ENCODE measurements at places on chromosomes 2 and 18.

GRCh38 chr2:64607381-64608304, 46.1 kb downstream of the SERTAD2 start:
- DNase-seq = no peak

- DNase-seq = no peak
Measured at GRCh38 chr18:59861963-59862819, 37.6 kb upstream of the PMAIP1 start.

DNA sequence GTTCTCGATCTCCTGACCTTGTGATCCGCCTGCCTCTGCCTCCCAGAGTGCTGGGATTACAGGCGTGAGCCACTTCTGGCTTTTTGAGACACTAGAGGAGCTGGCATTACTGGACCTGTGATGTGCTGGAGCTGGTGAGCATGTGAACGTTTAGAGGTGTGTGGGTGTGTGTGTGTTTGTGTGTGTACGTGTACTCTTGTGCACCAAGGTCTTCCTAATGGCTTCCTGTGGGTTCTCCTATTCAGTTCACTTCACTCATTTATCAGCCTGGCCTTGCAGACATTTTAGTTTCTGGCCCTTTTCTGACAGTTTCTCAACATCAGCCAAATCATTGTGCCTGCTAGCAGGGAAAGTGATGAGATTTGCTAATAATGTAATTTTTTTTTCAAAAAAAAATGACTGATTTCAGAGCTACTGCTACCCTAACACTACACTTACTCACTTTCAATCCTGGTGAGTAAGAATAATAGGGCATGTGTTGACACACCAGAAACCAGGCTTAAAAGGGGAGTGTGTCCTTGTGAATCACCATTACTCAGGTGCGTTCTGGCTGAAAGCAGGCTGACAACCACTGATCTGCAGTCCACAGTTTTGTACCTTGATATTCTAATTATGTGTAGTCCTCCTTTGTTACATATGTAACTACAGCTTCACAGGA, 41.0 kb upstream of the ACTR3 start:
- peak; percentile 20 for DNase-seq

GRCh38 chr18:54812885-54813284, 15.4 kb upstream of the RAB27B start:
- DNase-seq = no peak

- DNase-seq = no peak
Measured at GRCh38 chr2:15980605-15981098, 40.3 kb downstream of the MYCN start.

- DNase-seq = no peak
Measured at GRCh38 chr2:152354909-152355308, 19.9 kb downstream of the FMNL2 start.

DNA sequence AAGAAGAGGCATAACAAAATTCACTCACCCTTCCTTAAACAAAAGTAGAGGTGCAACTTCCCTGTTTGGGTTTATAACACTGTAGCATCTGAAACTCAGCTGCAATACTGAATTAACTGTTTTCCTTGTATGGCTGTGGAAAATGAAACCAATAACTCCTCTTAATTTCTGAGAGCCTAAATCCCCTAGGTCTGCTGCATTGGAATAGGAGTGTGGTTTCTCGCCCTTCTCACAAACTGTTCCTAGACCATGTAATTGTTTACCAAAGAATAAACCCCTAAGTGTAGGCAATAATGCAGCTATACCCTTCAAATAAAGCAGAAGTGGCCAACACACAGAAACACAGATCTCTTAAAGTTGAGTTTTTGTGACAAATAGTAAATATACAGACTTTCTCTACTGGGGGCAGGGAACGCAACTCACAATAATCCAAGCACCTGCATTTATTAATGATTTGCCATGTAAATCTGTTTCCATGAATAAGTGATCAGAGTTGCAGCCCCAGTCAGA, 52.0 kb downstream of the RASGRP3 start:
- no peak for DNase-seq

DNA sequence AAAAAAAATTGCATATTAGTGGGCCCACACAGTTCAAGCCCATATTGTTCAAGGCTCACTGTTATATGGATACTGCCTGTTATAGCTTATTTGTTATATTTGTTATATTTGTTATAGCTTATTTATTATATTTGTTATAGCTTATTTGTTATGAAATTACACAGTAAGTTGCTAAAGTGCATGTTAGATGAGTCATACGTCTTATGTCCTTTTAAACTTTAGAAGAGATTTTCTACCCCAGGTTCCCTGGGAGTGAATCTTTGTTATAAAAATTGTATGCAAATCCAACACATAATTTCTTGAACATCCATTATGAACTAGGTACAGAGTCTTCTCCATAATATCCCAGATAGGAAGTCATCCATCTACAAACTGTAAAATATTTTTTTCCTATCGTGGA, 22.1 kb downstream of the HTR2B start:
- DNase-seq = no peak

DNA sequence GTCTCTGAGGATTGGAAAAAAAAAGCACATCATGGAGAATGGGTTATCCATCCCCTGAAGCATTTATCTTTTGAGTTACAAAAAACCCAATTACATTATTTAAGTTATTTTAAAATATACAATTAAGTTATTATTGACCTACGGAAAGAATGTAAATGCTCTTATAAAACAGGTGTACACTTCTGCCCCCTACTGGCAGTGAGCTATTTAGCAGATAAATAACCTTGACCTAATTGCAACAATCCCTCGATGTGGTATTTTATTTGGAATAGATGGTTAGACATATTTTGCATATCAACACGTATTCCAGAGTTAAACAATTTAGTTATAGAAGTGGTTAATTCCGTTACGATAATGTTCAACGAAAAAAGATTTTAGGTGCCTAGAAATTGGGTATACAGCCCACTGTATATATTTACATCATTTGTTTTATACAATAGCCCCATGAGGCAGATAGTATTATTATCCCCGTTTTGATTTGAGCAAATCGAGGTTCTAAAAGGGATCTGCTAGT, 9.1 kb upstream of the DAW1 start:
- peak; percentile 65 for DNase-seq

DNA sequence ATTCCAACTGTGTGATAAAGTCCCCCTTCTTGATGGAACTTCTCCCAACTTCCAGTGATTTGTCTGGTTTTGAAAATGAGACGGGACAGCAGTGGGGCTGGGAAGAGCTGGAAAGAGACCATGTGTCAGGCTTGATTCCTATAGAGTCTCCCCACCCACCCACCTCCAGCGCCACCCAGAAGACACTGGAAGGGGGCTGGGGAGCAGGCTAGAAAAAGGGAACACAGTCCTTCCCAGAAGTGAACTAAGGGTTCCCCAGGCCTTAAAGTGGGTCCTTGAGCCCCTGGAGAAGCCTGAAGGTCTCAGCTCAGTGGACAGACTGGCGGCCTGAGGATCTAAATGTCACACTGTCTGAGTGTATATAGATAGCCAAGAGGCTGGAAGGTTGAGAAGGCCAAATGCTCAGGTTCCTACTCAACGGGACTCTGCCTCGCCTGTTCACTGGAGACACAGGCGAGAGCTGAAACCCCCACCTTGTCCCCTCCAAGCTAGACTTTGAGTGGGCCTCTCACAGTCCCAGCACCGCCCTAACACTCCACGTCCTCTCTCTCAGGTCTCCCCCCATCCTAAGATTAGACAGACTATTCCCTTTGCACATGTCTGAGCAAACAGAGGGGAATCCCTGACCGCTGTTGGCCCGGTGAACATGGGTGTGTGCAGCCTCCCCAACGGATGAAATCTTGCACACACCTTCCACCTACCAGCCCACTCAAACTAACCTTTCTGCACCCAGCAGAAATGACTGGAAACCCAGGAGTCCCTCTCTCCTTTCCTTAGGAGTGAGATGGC, 1.6 kb downstream of the PKDCC start:
- DNase-seq = no peak

DNA sequence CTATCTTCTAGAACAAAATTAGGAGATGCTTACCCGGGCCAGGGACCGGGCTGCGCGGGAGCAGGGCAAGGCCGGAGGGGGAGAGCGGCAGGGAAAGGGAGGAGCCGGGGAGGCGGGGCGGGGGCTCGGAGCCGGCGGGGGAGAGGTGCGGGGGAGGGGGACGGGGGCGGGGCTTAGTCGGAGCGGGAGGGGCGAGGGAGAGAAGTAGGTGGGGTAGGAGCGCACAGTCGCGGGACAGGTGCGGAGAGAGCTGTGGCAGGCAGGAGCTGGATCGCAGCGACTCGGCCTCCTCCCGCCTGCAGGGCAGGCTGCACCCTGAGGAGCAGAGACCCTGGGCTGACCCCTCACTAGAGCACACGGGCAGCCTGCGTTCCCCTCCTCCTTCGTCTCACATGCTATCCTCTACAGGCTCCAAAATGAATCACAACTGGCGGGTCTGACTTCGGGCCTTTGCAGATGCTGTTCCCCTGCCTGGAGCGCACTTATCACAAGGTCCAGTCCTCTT, 290.3 kb downstream of the CELF4 start:
- DNase-seq = no peak

DNA sequence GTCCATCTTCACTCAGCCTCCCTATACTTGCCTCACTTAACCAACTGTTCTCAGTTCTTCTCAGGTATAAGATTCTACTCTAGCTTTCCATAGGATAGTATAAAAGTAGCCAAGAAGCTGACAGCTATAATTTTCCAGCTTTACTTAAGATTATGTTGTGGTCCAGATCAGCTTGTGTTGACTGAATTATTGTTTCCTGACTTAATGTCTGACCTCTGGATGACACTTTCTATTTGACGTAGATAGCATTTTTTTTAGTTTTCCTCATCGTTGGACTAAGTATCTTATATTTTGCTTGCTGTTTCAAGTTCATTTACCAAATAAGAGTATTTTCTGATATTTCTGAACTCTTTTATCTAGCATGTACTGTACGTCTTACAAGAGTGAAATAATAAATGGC, 1272.5 kb upstream of the CDH2 start:
- DNase-seq = no peak

DNA sequence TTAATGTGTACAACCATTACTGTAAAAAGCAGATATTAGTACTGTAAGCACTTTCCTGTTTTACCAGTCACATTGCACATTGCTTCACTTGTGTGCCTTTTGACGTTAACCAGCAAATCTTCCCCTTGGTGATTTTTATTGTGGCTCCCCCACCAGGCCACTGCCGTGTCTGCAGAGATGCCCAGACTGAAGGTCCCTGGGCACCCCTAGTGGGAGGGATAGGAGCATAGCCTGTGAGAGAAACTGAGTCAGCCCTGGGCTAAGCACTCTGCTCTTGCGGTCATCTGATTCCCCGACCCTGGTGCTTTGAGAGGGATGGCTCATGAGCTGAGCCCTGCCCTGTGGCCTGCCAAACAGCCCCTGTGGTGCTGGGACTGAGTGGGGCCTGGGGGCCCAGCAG, 73.4 kb downstream of the INPP4A start:
- peak; percentile 70 for DNase-seq

GRCh38 chr18:48473816-48474215, 64.6 kb upstream of the ZBTB7C start:
- no peak for DNase-seq

- peak; percentile 44 for DNase-seq
Measured at GRCh38 chr2:201070948-201071478, 458 bp downstream of the HYCC2 start.

- DNase-seq = peak; percentile 83
Measured at GRCh38 chr2:153478289-153479261, at the start of gene RPRM. Gene RPRM (minus strand): TSS chr2:153478762. CDS start chr2:153478565, 197 bp downstream.

GRCh38 chr2:129459200-129459876, 520.1 kb upstream of the RAB6C start:
- no peak for DNase-seq

DNA sequence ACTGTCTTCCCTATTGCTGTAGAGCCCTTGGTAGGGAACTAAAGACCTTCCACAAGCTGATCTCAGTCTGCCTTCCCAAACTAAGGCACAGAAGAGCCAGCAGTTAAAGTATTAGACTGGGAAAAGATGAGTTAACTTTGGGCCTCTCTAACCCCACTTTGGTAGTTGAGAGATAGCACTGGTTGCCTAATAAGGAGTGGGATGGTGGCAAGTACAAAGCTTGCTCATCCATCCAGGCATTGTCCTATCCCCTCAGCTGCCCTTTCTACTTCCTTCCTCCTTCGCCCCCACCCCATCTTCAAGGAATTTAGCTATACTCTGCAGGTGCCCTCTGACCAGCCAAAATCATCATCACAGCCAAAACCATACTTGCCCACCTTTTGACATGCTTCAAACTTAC, 22.2 kb upstream of the AFTPH start:
- DNase-seq = no peak

GRCh38 chr18:72674710-72675109, 130.6 kb upstream of the CBLN2 start:
- DNase-seq = peak; percentile 64

DNA sequence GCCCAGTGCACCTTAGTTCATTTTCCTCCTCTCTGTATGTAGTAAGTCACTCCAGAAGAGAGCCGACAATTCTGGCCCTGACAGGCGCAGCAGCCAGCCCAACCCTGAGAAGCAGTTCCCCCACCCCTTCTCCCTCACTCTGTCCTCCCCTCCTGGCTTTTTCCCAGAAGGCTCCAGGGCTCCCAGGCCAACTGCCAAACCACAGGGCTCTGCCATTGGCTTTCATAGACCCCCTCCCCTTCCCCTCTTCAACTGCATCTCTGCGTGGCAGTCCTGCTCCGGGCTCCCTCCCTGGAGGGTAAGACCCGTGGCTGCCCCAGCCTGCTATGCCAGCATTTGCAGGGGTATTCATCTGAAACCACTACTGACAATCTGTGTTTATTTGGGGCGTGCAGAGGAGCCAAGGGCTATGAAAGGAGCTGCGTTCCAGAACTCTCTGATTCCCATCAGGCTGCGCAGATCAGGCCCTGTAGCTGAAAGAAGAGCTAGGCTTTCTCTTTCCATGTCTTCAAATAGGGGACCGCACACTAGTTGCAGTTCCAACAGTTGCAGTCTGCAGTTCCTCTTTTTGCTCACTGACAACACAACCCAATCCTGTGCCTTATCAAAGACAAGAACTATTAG, 388.6 kb upstream of the TNP1 start:
- peak; percentile 55 for DNase-seq

- no peak for DNase-seq
Measured at GRCh38 chr2:227933884-227934283, 62.5 kb downstream of the DAW1 start.

GRCh38 chr18:731185-731584, 18.8 kb upstream of the ENOSF1 start:
- no peak for DNase-seq

DNA sequence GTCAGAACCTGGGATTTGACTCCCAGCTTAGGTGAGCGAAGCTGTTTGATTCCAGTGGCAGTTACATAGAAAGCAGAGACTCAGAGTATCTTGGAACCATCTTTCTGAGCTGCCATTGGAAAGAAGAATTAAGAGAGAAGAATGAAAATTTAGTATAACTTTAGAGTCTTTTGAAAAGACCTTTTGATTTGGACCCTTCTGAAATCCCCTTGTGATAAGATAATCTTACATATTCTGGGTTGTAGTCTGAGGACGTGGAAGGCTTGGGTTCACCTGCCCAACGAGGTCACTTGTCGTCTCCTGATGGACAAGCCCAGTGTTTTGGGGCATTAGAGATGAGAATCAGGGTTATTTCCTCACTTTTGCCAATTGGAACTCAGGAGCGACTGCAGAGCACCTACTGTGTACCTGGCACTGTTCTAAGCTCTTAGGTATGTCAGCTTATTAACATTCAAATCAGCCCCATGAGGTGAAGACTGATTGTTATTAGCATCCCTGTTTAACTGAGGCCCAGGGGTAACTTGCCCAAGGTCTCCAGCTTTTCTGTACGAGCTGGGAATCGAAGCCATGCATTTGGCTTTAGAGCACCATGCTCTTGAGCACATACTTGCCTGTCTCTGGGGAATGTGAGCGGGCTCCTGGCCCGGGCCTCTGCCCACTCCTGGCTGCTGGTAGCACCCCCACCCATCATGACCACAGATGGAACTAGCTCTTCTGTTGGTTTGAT, 2.9 kb downstream of the HK2 start:
- no peak for DNase-seq

All from GM13976 (cell line).